C1 segment of cervical spinal cord (tissue), 14 donors: ENCODE measurements at places on chromosomes 7 and 10.

DNA sequence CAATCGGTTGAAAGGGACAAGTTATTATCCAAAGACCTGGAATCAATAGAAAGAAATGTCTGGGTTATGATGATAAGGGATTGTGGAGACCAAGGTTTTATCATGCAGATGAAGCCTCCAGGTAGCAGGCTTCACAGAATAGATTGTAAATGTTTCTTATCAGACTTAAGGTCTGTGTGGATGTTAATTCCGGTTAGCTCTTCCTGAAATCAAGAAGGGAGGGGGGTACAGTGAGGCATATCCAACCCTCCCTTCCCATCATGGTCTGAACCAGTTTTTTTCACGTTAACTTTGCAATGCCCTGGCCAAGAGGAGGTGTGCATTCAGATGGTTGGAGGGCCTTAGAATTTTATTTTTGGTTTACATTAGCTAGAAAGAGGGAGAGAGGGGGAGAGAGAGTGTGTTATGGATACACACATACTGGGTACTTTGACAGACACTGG lies 9.8 kb upstream of the LRRC61 start:
- no peak for DNase-seq

GRCh38 chr7:40721342-40721949 lies 586.6 kb downstream of the SUGCT start:
- DNase-seq: no peak

GRCh38 chr10:18325889-18326531 lies 185.8 kb downstream of the CACNB2 start:
- no peak for DNase-seq

- DNase-seq: peak; percentile 6
Measured at GRCh38 chr10:73076360-73077183, 20.1 kb downstream of the P4HA1 start.

- DNase-seq: no peak
Measured at GRCh38 chr7:73992101-73992562, 35.8 kb upstream of the ELN start.

DNA sequence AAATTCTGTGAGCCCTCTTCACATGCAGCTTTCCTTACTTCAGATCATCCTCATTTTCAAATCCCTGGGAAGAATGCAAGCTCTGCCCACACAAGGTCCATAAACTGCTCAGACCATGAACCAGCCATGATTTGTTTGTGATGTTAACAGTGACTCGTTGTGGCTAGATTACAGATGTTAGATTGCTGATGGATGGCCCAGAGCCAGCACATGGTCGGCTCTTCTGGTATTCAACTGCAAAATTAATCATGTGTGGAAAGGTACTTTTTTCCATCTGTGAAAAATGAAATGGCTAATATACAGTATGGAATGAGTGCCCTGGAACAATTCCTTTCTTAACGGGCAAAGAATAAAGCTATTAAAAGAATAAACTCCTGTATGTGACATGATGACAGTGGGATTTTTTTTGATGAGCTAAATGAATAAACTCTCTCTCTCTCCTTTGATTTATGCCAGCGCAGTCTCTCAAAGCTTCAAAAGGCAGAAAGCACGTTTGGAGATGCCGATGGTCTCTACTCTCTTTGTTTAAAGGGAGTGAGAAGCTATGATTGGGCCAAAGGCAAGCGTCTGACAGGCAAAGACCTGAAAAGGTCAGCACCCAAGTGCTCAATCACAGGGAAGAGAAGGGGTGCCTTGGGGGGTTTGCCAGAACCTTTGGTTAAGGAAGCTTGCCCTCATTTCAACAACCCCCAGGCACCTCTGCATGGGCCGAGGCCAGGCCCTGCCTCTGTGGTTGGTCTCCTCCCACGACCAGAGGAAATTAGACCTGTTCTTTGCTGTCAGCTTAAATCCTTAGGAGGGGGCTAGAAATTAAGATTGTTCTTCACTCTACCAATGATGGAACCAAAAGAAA lies 444.0 kb upstream of the NFE2L3 start:
- no peak for DNase-seq

DNA sequence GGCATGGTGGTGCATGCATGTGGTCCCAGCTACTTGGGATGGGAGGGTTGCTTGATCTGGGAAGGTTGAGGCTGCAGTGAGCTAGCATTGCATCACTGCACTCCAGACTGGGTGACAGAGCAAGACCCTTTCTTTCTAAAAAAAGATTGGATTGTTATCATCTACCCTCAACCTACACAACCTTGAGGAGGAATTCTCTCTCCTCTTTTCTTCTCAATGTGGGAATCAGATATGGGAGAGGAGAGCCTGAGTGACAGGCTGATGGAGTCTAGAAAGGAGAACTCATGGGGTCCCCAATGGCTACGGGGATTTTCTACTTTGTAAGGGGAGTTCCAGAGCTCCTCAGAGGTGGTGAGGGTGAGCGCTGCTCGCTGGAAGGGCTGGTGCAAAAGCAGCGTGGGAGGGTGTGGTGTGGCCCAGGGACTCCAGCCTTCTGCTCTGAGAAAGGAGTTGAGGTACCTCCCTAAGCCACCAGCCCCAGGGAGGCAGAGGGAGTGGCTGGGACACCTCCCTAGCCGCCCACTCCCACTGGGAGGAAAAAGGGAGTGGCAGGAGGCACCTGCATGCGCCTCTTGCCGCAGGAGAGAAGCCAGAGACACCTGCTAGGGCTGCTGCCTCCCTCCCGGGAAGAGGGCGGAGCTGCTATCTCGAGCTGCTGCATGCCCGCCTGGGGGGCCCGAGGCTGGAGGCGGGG lies 48.4 kb downstream of the GATA3 start:
- no peak for DNase-seq

DNA sequence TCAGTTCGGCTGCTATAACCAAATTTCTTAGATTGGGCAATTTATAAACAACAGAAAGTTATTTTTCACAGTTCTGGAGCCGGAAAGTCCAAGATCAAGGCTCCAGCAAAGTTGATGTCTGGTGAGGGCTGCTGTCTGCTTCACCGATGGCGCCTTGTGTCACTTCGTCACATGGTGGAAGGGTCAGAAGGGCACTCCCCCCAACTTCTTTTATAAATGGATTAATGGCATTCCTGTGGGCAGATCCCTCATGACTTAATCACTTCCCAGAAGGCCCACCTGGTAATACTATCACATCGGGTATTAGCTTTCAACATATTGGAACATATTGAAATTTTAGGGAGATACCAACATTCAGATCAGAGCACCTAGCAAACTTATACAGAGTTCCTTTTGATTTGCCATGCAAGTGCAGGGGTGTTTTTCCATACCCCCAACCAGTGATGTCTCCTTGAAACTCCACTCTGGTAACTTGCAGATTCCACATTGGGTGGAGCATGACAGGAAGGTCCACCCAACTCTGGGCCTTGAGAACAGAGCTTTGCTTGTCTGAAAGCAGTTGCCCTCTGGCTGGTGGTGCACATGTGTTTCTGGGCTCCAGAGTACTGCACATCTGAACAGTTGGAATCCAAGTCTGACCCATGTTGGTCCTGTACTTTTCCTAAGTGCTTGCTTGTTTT lies 85.1 kb upstream of the KMT2E start:
- no peak for DNase-seq

DNA sequence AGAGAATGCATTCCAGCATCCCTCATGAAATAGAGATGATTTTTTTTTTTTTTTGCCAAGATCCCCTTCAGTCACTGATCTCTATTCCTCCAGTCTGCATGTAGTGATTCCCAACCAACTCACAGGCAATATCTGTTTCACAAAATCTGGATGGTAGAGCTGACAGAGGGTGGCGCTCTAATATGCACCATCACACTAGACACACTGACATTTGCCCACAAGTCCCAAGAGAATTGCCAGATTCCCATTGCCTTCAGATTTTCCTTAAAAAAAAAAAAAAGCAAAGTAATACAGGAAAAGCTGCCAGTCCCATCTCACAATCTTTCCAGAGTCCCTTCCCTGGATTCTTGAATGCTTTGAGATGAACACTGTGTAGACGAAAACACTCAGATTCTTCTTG lies 301.0 kb downstream of the SORCS1 start:
- DNase-seq: no peak

- DNase-seq: no peak
Measured at GRCh38 chr7:134493091-134493490, 34.2 kb upstream of the AKR1B1 start.

DNA sequence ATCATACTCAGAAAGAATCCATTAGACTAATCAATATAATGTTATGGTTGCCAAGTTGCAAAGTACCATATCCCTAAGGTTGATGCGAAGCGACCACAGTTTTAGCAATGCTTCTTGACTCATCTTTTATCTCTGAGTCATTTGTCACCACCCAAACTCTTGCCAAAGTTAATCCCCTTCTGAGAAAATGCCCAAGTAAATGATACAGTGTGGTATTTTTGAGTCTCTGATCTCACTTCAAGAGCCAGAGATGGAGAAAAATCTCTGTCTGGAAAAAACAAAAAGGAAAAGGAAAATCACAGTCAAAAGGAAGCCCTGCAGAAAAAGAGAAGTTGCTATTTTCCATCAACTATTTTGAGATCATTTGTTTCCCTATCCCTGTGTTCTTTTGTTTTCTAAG lies 26.7 kb upstream of the OTUD1 start:
- no peak for DNase-seq

GRCh38 chr10:104084482-104085142 lies 1.1 kb downstream of the COL17A1 start:
- DNase-seq: no peak

GRCh38 chr7:26691406-26691805 lies 173.0 kb downstream of the SKAP2 start:
- DNase-seq: no peak

GRCh38 chr7:41139789-41140188 lies 563.1 kb downstream of the INHBA start:
- no peak for DNase-seq

- DNase-seq: no peak
Measured at GRCh38 chr10:4503076-4503475, 322.9 kb upstream of the AKR1E2 start.

GRCh38 chr10:123148414-123149161 lies 652 bp downstream of the HMX2 start:
- DNase-seq: no peak

DNA sequence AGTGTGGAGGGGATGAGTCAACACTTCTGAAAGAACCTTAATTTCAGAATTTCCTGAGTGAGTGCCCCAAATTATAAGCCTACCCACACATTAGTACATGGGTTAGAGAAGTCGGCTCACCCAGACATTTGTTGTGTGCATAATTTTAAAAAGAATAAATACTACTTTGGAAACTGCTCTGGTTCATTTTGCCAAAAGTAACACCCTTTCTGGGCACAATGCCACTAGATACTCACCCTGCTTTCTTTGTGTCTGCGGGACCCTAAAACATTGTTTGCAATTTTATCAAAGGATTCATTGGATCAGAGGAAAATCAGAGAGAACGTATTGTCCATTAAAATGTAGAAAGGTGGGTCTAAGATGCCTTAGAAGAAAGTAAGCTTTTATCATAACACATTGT lies 245.5 kb upstream of the NRP1 start:
- no peak for DNase-seq

- peak; percentile 57 for DNase-seq
Measured at GRCh38 chr10:22714479-22715289, at the start of gene PIP4K2A. TSS of gene PIP4K2A (minus strand) at chr10:22714578. CDS start at chr10:22714326, 252 bp downstream.

DNA sequence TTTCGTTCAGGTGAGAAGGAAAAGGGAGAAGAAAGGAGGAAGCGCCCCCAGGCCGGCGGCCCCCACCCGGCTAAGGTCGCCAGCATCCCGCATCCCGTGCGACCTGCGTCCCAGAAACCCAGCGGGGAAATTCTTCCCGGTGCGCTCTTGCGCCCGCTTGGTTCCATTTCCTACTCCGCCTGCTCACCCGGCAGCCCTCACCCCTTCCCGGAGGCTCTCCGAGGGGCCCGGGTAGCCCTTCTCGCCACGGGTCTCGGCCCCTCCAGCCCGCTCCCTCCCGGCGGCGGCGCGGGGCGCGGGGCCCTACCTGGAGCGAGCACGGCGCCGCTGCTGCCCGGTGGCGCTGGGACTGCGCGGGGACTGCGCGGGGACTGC lies at the start of gene PRKCQ:
TSS of gene PRKCQ (minus strand) at position 373 of the 375 bp plus-strand sequence. CDS start 65,141 bp downstream, outside the sequence.
- peak; percentile 35 for DNase-seq

DNA sequence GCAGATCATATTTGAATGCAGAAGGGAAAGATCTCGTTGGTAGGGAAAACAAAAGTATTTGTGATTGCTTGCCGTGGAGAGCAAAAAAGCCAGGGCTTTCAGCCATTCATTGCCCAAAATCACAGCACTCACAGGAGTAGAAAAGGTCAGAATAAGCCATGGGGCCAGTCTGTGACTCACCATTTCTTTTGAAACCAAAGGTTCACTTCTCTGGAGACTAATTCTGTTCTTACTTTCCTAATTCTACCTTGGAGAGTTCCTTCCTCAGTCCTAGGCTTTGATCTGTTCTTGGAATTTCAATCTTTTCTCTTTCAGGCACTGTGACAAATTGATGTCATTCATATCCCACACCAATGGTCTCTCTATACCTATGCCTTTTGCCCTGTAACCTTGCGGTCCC lies 54.1 kb upstream of the FAM180A start:
- DNase-seq: no peak

- DNase-seq: no peak
Measured at GRCh38 chr7:110156511-110156910, 934.4 kb upstream of the LRRN3 start.

- no peak for DNase-seq
Measured at GRCh38 chr7:159031750-159032149, 112.9 kb downstream of the VIPR2 start.

DNA sequence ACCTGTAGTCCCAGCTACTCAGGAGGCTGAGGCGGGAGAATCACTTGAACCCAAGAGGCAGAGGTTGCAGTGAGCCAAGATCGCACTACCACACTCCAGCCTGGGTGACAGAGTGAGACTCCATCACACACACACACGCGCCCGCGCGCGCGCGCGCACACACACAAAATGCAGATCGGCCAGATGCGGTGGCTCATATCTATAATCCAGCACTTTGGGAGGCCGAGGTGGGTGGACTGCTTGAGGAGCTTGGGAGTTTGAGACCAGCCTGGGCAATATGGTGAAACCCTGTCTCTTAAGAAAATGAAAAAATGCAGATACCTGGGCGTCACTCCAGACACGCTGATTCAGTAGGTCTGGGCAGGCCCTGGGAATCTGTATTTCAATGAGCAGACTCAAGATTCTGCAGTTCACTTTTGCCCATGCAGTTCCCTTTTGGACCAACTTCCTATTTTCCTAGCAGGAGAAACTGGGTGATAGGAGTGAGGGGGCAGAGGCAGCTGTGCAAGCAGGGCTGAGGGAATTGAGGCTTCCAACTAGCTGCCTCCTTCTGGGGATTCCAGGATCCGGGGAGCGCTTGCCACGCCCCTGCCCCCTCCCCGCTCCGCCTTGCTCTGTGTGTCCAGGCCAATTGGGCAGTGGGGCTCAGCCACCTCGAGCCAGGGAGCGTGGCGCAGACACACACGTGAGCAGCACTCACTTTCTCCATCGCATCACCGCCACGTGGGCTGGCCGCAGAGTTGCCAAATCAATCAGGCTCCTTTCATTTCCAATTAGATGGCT lies 173.6 kb downstream of the SH3PXD2A start:
- DNase-seq: no peak

GRCh38 chr7:149027611-149028345 lies 527 bp downstream of the PDIA4 start:
- peak; percentile 39 for DNase-seq

GRCh38 chr10:82558014-82558607 lies 683.1 kb downstream of the NRG3 start:
- DNase-seq: no peak

- DNase-seq: no peak
Measured at GRCh38 chr10:131399981-131400380, 88.5 kb upstream of the TCERG1L start.

GRCh38 chr7:101736084-101736483 lies 81.3 kb upstream of the CUX1 start:
- no peak for DNase-seq

- DNase-seq: no peak
Measured at GRCh38 chr10:102313221-102313896, 68.0 kb downstream of the GBF1 start.

- DNase-seq: no peak
Measured at GRCh38 chr10:73967022-73967429, 30.9 kb upstream of the VCL start.

GRCh38 chr10:125788156-125789034 lies 12.8 kb upstream of the MMP21 start:
- DNase-seq: no peak
